ENCODE measurements at places on chromosomes 11 and 22. TPM values are rescaled to one million over a fixed set of nuclear protein-coding genes. Genes with fewer than 3 reads are reported as not detected.

DNA sequence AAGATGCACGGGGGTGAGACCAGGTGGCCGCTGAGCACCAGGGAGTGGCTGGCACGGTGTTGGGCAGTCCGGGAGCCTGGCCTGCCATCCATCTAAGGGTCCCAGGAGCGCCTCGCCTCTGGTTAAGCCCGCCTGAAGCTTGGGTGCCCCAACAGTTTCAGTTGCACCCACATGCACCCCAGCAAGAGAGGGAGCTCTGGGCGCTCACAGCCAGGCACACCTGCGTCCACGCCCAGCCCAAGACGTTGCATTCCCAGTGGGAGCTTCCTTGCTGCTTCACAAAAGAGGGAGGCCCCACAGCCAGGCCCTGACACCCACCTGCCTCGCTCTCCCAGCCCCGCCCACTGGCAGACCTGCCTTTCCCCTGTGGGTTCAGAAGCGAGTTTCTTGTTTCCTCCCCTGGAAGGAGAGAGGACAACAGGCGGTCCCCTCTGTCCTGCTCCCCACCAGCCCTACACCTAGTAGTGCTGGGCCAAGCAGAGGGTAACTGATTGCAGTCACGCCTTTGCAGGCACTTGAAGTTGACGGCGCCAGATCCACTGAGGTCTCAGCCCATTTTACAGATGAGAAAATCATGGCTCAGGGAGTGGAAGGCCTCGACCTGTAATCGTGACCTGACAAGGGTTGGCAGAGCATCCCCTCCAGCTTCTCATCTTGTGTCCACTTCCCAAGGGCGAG lies 35.4 kb downstream of the OSBPL5 start:
- no peak for DNase-seq

DNA sequence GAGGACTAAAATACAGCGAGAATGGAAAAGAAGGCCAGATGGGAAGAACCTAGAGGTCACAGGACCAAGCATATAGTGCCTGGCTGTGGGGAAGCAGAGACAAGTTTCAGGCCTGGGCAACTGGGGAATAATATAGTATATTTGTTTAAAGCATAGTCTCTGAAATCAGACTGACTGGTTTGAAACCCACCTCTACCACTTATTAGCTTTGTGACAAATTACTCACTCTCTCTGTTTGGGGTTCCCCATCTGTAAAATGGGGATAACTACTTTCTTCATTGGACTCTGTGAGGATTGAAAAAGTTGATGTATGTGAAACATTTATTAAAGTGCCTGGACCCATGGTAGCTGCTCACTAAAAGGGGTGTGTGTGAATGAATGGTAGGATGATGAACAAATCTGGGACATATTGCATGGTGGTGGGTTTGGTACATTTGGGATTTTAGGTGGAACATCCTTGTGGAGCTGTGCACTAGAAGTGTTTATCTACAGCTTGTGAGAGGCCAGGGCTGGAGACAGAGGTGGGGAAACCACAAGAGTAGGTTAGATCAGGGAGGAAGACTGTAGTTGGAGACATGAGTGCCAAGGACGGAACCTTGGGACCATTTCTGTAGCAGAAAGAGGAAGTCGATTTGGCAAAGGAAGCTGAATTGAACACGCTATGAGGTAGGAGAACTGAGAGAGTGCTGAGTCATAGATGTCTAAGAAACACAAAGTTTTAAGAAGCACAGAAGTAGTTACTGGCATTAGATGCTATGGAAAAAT lies 52.6 kb downstream of the SWAP70 start:
- no peak for DNase-seq

- no peak for DNase-seq
These were observed 640.0 kb upstream of the ANO5 start for GRCh38 chr11:21552911-21553310.

GRCh38 chr11:35598254-35599125 lies 19.8 kb upstream of the FJX1 start:
- DNase-seq: no peak

- DNase-seq: no peak
These were observed 66.5 kb upstream of the LIN7C start for GRCh38 chr11:27573024-27573423.

DNA sequence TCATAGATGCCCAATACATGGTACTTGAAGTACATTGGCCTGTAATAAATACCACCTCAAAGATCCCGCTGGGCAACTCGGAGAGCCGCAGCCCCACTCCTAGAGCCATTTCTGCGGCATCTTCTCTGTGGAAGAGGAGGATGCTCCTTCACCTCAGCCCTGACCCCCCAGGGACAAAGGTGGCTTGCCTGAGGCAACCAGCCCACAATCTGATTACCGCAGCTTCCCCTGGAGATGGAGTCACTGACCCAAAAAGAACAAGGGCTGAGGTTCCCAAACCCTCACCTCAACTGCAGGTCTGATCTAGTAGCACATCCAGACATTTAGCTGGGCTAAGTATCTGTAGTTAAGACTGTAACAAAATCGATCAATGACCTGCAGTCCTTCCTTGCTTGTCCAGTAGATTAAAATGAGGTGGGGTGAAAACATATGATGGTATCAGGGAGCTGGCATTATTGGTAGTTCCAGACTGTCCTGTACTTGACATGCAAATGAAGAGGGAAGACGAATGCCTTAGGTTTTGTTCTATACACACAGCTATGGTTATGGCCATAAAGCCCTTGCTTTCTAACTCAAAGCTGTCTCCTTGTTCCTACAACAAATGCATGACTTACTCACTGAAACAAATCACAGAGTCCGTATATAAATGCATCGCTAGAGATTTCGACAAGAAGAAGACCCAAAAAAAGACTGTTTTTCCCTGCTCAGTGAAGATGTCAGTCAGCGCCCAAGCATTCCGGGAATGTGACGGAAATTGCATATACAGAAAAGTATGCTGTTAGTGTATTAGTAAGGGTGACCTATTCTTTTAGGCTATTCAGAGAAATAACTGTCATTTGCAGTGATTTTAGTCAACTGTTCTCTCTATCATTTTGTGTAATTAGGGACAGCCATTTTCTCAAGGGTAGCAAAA lies 33.7 kb downstream of the C11orf71 start:
- DNase-seq: no peak

DNA sequence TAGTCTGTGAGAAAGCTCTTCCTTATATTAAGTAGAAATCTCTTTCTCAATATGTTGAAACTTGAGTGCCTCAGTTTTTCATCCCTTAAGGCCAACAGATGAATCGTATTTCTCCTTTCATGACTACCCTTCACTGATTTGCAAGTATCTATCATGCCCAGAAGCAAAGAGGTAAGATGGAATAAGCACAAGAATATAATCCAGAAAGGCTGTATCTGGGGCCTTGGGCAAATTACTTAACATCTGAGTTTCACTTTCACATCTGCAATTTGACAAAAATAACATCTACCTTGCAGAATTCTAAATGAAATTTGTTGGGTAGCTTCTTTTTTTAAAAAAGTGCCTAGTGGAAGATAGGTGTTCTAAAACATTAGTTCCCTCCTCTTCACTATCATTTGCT lies 552.4 kb upstream of the ANO5 start:
- DNase-seq: no peak

DNA sequence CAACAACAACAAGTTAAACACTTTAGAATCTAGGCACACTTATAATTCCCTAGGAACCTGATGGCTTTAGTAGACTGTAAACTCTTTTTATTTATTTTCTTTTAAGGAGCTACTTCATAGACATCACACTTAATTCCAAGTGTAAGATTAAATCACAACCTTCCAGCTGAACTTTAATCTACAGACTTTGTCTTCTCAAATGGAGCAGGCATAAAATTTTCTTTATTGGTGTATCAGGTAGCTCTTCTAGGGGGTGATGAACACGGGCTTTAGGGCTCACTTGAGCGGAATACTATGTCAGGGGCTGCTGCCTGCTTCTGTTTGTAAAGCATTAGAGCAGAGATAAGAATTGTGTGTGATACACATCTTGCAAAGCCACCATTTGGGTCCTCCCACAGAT lies 525.8 kb upstream of the FAT3 start:
- no peak for DNase-seq

- peak; percentile 62 for DNase-seq
These were observed 24.1 kb upstream of the CDC42EP2 start for GRCh38 chr11:65290448-65291165.

DNA sequence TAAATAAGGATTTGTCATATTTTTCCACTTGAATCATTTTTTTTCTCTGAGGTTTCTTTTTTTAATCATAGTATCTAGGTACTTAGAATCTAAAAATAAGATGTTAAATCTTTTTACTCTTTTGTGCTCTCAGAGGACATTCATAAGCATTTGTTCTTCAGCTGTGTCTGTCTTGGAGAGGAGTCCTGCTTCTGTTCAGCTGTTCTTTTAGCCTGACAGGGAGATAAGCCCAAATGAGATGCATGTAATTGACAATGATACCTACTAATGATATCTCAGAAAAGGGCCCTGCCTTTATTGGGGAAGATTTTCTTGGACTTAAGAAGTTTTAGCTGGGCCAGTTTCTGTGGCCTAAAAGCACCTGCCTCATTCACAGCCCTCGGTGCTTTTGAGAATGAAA lies 156.9 kb downstream of the NCAM1 start:
- DNase-seq: no peak

GRCh38 chr11:23953951-23954710 lies 542.7 kb upstream of the LUZP2 start:
- no peak for DNase-seq

The LARGE2 gene
- total RNA-seq: 0.41 TPM

The ANKRD42 gene
- 8.6 TPM for total RNA-seq

The MMP8 gene
- not detected for total RNA-seq

The SYT13 gene
- 191 TPM for total RNA-seq

The DEFB131B gene
- total RNA-seq: not detected

The C22orf31 gene
- total RNA-seq: 0.41 TPM

The TYR gene
- not detected for total RNA-seq

The TRIM34 gene
- 1.6 TPM for total RNA-seq

The UBXN1 gene
- 84.8 TPM for total RNA-seq

Data from frontal cortex (tissue), 4 donors.